ENCODE measurements at places on chromosomes 7 and 10.
A peak's percentile ranks its signal among the peaks of the same experiment; 100 is the strongest.

DNA sequence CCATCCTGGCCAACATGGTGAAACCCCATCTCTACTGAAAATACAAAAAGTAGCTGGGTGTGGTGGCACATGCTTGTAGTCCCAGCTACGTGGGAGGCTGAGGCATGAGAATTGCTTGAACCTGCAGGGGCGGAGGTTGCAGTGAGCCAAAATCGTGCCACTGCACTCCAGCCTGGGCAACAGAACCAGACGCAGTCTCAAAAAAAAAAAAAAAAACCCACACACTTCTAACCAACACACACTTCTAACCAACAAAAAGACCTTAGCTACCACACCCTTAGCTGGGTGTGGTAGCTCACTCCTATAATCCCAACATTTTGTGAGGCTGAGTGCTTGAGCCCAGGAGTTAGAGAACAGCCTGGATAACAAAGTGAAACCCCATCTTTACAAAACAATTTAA is 33.9 kb upstream of the SPOCK2 start:
- DNase-seq: no peak

GRCh38 chr7:46162609-46163008 is 241.5 kb upstream of the IGFBP3 start:
- no peak for DNase-seq

DNA sequence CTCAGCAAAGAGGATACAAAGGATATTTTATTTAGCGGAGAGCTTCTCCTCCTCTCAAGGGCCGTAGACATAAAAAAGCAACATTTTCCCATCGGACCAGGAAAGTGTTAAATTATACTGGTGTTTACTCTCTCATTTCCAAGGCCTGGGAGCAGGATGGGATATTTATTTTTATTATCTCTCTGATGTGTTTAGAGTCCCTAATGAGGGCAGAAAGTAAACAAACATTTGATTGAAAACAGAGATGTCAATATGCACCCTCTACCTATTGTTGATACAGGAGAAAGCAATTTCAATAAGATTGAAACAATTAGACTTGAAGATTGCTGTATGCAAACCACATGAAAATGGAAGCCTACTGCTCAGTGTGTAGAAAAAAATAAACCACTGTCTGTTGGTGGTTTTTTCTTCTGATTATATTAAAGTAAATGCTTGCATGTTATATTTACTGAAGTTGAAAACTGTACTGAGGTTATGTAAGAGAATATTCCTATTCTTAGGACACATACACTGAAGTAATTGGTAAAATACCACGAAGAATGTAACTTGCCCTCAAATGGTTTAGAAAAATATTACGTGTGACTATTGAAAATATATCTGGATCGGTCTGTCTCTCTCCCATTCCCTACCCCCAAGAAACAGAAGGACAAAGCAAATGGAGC is 59.3 kb downstream of the ATXN7L1 start:
- DNase-seq: peak; percentile 53

GRCh38 chr10:132554991-132555647 is 17.5 kb downstream of the INPP5A start:
- no peak for DNase-seq

GRCh38 chr10:117746541-117747448 is 204.2 kb downstream of the EMX2 start:
- DNase-seq: no peak

- DNase-seq: no peak
Measured at GRCh38 chr10:13106387-13107045, 6.6 kb downstream of the OPTN start.

DNA sequence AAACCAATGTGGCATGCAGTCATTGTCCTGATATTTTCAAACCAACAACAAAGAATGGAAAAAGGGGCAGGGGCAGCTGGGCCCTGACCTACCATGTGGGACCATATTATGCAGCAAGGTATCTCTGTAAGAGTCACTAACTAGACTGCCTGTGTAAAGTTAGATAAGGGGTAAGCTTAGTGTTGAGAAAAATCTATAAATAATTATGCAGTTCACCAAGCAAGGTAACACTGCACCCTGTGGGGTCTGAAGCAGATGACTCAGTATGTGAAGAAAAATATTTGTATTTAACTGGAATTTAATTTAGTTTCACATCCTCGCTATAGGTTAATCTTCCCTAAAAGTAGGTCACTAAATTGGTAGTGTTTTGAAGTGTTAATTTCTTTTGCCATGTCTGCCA is 99.3 kb downstream of the PPP1R3A start:
- DNase-seq: no peak

DNA sequence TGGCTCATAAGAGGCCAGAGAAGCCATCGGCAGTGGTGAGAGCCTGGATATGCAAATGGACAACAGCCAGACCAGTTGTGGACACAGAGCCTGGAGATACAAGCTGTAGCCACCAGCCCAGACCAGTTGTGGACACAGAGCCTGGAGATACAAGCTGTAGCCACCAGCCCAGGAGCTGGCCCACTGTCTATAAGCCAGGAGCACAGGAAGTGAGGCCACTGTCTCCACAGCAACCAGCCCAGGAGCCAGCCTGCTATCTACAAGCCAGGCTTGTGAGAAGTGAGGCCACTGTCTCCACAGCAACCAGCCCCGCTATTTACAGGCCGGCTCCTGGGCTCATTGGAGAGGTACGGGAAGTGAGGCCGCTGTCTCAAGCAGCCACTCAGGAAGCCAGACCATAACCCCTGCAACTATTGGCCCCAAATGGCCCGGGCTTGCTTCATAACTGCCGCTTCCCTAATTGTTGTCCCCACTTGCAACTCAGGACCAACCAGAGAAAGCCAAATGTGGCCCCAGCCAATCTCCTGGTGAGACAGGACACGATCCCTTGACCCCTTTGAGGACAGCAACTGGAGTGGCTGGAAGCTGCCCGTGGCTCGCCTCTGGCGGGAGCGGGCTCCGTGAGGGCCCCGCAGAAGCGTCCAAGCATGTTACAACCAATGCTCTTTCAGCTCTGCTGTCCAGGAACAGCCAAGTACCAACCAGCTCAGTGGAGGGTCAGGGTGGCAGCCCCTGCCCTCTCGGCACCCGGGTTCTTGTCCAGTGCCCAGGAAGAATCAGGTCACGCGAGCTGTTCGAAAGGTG is 44.1 kb upstream of the CNPY1 start:
- no peak for DNase-seq

- DNase-seq: no peak
Measured at GRCh38 chr10:79477456-79477855, 32.0 kb upstream of the ZCCHC24 start.

DNA sequence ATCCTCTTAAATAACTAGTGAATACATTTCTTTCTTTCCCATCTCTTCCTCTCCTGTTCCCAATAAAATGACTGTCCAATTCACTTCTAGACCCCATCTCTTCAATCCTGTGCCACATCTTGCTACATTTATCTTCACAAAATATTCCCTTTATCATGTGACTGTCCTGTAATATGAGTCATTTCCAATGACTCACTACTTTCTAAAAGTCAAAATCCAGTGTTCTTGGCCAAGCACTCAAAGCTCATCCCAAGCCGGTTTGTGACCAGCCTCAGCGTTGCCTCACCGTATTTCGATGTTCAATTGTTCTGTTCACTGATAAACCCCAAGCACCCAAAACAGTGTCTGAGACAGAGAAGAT is 104.7 kb downstream of the PARD3 start:
- no peak for DNase-seq

GRCh38 chr10:61757525-61758397 is 95.0 kb downstream of the CABCOCO1 start:
- no peak for DNase-seq

DNA sequence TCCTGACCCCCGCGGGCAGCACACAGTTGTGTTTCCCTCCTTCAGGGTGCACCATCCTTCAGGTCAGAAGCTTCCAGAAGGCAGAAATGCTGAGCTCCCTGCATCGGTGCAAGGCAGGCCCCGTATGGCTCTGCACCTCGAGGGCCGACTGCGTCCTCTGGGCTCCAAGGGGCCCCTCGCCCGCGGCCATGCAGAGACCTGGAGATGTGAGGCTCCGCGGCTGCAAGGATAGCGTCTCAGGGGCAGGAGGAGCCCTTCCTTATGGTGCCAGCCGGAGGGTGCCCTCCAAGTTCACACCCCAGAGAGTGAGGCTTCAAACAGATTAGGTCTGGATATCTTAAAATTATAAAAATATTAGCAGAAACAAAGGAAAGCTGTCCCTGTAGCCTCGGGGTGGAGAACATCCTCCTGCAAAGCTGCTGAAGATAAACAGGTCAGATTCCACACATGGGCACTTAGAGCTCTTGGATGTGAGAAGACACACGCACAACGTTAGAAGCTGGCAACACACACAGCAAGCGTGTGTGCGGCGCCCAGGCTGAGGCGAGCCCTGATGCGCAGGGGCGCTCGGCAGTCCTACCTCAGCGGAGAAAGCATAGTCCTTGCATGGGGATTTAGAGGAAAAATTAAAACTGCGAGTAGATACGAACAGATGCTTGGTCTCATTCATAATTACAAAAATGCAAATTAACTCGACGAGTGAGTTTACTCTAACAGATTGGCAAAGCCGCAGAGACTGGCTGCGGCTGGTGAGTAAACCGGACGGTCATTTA is 20.4 kb downstream of the KNDC1 start:
- DNase-seq: no peak

DNA sequence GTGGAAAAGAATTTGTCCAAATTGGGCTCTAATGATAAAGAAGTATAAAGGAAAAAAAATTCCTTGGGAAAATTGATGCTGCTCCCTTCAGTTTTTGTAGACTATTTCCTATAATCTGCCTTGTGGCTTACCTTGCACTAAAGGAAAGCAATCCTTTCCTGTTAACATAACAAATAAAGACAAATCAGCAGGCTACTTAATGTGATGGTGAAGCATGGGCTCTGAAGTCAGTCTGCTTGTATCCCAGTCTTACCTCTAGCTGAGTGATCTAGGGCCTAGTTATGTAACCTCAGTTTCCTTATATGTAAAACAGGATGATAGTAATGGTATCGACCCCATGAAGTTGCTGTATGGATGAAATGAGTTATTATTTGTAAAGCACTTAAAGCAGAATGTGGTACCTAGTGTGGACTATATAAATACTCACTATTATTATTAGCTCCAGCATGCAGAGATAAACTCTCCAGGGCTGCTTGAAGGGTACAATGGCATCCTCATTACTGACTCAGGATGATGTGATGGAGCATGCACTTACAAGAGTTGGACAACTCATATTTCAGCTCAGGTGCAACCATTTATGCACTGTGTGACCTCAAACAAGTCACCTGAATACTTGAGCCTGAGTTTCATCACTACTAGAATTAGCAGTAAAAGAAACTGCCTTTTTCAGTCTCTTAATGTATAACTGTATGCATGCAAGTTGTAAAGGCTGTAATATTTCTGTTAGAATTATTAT is 156.1 kb downstream of the DKK1 start:
- DNase-seq: no peak

DNA sequence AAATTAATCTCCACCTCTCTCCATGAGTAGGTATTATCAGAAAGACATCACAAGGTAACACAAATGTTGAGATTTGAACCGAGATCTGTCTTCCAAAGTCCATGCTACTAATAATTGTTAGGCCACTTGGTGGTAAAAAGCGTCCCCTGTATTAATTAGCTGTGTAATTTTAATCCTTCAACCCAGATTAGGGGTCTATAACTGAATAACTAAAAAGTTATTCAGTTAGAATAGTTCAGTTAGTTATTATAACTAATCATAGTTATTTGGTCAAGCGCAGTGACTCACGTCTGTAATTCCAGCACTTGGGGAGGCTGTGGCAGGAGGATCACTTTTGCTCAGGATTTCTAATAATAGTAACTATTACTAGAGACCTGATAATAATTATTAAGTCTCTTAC is 5.6 kb downstream of the PDSS1 start:
- DNase-seq: no peak

DNA sequence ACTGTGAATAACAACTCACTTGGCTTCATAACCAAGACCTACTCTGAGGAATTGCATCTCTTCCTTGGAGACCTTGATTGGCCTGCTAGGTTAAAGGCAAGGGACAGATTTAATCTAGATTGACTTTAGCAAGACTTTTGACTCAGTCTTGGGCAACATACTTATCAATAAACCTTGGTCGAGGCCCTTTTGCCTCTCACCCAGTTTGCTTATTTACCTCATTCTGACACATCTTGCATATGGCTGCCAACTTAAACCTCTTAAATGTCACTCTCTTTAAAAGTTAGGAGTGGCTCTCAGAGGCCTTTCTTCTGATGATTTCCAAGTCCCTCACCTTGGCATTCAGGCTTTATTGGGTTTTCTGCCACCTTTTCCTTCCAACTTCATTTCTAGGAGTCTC is 124.5 kb downstream of the BAMBI start:
- no peak for DNase-seq

- DNase-seq: no peak
Measured at GRCh38 chr7:293681-294439, 3.9 kb downstream of the FOXL3 start.

- no peak for DNase-seq
Measured at GRCh38 chr7:102089175-102090098, 197.2 kb upstream of the SH2B2 start.

- DNase-seq: no peak
Measured at GRCh38 chr10:22460101-22460500, 114.8 kb downstream of the SPAG6 start.

DNA sequence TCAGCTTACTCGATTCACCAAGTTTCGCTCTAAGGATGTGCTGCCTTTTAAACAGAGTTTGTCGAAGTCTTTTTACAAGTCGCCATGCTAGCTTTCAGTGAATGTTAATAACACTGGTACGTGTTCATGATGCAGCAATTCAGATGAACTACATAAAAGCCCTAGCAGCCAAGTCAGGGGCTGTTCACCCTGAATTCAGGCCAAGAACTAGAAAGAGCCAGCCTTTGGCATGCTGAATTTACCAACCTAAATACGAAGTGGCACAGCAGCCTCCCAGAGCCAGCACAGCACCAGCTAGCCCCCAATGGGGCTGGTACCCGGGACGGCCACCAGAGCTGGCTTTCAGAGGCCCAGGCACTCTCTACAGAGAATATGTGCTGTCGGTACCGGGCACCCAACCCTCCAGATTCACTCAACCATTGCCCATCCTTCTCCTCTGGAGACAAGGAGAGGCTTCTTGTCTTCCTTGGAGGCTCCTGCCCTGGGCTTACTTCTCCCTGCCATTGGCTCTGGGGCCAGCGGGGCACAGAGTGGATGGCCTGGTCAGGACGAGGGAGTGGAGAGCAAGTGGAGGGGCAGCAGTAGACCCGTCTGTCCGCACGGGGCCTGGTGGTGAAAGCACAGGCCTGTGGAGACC is 64.2 kb downstream of the HIPK2 start:
- DNase-seq: no peak

GRCh38 chr7:153564391-153564790 is 487.8 kb upstream of the DPP6 start:
- DNase-seq: no peak
